ENCODE measurements at places on chromosomes 3 and 15. TPM values are rescaled to one million over a fixed set of nuclear protein-coding genes. Genes with fewer than 3 reads are reported as not detected.

GRCh38 chr15:52066842-52067544, 45.6 kb downstream of the BCL2L10 start:
- H3K27ac ChIP-seq = peak overlapping the region; percentile 16
- peaks cover 34% of the 10 kb centered on the region for H3K36me3 ChIP-seq
- DNase-seq = no peak
- H3K4me1 ChIP-seq = peaks cover 42% of the 10 kb centered on the region
- H3K27me3 ChIP-seq = no peaks in the 10 kb centered on the region

GRCh38 chr3:122520861-122521260, 6.1 kb upstream of the KPNA1 start:
- H3K27me3 ChIP-seq = no peaks in the 10 kb centered on the region
- no peak overlapping the region for H3K4me3 ChIP-seq
- no peak for DNase-seq
- no peak overlapping the region for H3K27ac ChIP-seq
- H3K4me1 ChIP-seq = no peaks in the 10 kb centered on the region

- no peak overlapping the region for H3K27ac ChIP-seq
- H3K36me3 ChIP-seq = no peaks in the 10 kb centered on the region
- H3K4me1 ChIP-seq = no peaks in the 10 kb centered on the region
- H3K27me3 ChIP-seq = no peaks in the 10 kb centered on the region
- H3K4me3 ChIP-seq = no peak overlapping the region
- no peak for DNase-seq
These were observed 11.5 kb upstream of the PARP14 start for GRCh38 chr3:122668930-122669730.

- DNase-seq = no peak
- H3K4me3 ChIP-seq = no peak overlapping the region
- H3K27ac ChIP-seq = no peak overlapping the region
These were observed 326.6 kb downstream of the ARPP21 start for GRCh38 chr3:35965908-35966307.

- no peak for DNase-seq
- no peaks in the 10 kb centered on the region for H3K27me3 ChIP-seq
- no peak overlapping the region for H3K4me3 ChIP-seq
- peaks cover 43% of the 10 kb centered on the region for H3K36me3 ChIP-seq
- H3K4me1 ChIP-seq = peaks cover 10% of the 10 kb centered on the region
- no peak overlapping the region for H3K27ac ChIP-seq
These were observed 82.3 kb downstream of the FBLN2 start for GRCh38 chr3:13631256-13631655.

DNA sequence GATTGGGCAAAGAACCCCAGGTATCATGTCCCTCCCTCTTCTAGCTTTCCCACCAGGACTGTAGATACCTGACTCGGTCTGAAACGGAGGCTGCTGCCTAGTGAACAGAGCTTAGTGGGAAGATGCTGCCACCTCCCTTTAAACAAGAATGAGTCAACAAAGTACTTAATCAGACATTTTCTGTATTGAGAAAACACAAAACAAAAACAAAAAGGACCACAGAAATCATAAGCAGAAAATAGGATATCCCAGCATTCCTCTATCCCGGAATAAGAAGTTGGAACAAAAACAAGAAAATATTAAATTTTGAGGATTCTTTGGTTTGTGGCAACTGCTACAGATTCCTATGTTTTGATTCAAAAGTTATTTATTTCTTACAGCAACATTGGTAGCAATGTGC, 51.7 kb upstream of the COL8A1 start:
- DNase-seq = no peak
- H3K27me3 ChIP-seq = no peaks in the 10 kb centered on the region
- no peaks in the 10 kb centered on the region for H3K4me1 ChIP-seq
- no peak overlapping the region for H3K4me3 ChIP-seq
- H3K27ac ChIP-seq = no peak overlapping the region

GRCh38 chr3:141812084-141812483, 48.9 kb downstream of the GRK7 start:
- no peak for DNase-seq
- H3K4me1 ChIP-seq = peaks cover 13% of the 10 kb centered on the region
- no peaks in the 10 kb centered on the region for H3K36me3 ChIP-seq
- no peak overlapping the region for H3K27ac ChIP-seq

DNA sequence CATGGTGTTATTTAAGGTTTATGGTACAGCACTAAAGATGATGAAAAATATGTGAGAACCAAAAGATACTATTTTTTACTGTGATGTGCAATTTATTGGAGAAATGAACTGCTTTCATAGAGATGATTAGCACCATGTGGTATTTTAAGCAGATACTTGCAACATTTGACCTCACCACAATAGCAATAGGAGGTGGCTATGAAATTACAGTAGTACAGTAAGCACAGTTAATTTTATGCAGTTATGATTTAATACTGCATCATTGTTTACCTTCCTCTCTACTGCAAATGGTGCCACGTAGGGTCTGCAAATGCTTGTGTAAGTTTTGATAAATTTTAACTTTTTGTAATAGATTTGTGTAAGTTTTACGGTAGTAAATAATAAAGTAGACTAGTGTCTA, 14.0 kb downstream of the PYGO1 start:
- no peaks in the 10 kb centered on the region for H3K4me1 ChIP-seq
- H3K36me3 ChIP-seq = no peaks in the 10 kb centered on the region
- no peak overlapping the region for H3K27ac ChIP-seq
- no peak overlapping the region for H3K4me3 ChIP-seq
- no peak for DNase-seq
- H3K27me3 ChIP-seq = no peaks in the 10 kb centered on the region

- peaks cover 44% of the 10 kb centered on the region for H3K4me1 ChIP-seq
- DNase-seq = no peak
- H3K4me3 ChIP-seq = peak within 1 kb of the TSS; percentile 71
- no peaks in the 10 kb centered on the region for H3K36me3 ChIP-seq
- H3K27ac ChIP-seq = peak within 1 kb of the TSS; percentile 98
These were observed at the start of gene MSL2 for GRCh38 chr3:136196064-136196400. Gene MSL2 (minus strand): TSS chr3:136196335. CDS start chr3:136195113, 1,222 bp downstream.

- peak; percentile 7 for DNase-seq
- H3K4me3 ChIP-seq = no peak overlapping the region
- H3K4me1 ChIP-seq = peaks cover 51% of the 10 kb centered on the region
These were observed 25.7 kb downstream of the FSTL1 start for GRCh38 chr3:120424976-120425570.

GRCh38 chr3:69948246-69948862, 51.2 kb upstream of the SAMMSON start:
- H3K27me3 ChIP-seq = no peaks in the 10 kb centered on the region
- no peak for DNase-seq
- H3K36me3 ChIP-seq = peaks cover 11% of the 10 kb centered on the region
- H3K4me3 ChIP-seq = no peak overlapping the region

GRCh38 chr3:99817047-99817436, 620 bp upstream of the CMSS1 start:
- no peaks in the 10 kb centered on the region for H3K27me3 ChIP-seq
- H3K27ac ChIP-seq = peak overlapping the region; percentile 85
- no peak for DNase-seq
- peaks cover 19% of the 10 kb centered on the region for H3K4me1 ChIP-seq
- H3K36me3 ChIP-seq = no peaks in the 10 kb centered on the region

- DNase-seq = no peak
- H3K27ac ChIP-seq = no peak overlapping the region
- no peaks in the 10 kb centered on the region for H3K27me3 ChIP-seq
- peaks cover 26% of the 10 kb centered on the region for H3K4me1 ChIP-seq
These were observed 5.5 kb downstream of the TM2D3 start for GRCh38 chr15:101646672-101647071.

DNA sequence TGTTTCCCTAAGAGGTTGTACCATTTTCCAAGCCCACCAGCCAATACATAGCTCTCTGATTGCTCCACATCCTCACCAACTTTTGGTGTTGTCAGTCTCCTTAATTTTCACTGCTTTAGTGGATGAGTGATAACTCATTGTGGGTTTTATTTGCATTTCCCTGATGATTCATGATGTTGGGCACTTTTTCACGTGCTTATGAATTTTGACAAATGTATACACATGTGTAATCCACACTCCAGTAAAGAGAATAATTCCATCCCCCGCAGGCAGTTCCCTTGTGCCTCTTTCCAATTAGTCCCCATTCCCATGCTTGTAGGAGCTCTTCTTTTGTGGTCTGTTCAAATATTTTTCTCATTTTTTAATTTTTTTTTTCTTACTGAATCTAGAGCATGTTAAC, 52.4 kb downstream of the ANP32A start:
- no peaks in the 10 kb centered on the region for H3K27me3 ChIP-seq
- no peaks in the 10 kb centered on the region for H3K36me3 ChIP-seq
- no peak overlapping the region for H3K27ac ChIP-seq

GRCh38 chr3:14320219-14320618, 82.2 kb upstream of the SLC6A6 start:
- H3K36me3 ChIP-seq = no peaks in the 10 kb centered on the region
- H3K4me3 ChIP-seq = no peak overlapping the region
- no peak for DNase-seq
- H3K27me3 ChIP-seq = no peaks in the 10 kb centered on the region
- peaks cover 4% of the 10 kb centered on the region for H3K4me1 ChIP-seq

- peaks cover 44% of the 10 kb centered on the region for H3K4me1 ChIP-seq
- no peaks in the 10 kb centered on the region for H3K27me3 ChIP-seq
- H3K4me3 ChIP-seq = no peak overlapping the region
- DNase-seq = no peak
These were observed 89.9 kb upstream of the MEF2A start for GRCh38 chr15:99475754-99476412.

The FHIT gene
- 35.6 TPM for total RNA-seq

The SNX22 gene
- total RNA-seq = 0.80 TPM

The RPP25 gene
- 6.8 TPM for total RNA-seq

The RBP2 gene
- total RNA-seq = not detected

The LYZL4 gene
- not detected for total RNA-seq

The LOXL1 gene
- 12.1 TPM for total RNA-seq

The SLC22A14 gene
- 0.64 TPM for total RNA-seq

The FBXO40 gene
- not detected for total RNA-seq
